ENCODE measurements at places on chromosomes 6 and 20. TPM values are rescaled to one million over a fixed set of nuclear protein-coding genes. Genes with fewer than 3 reads are reported as not detected.

DNA sequence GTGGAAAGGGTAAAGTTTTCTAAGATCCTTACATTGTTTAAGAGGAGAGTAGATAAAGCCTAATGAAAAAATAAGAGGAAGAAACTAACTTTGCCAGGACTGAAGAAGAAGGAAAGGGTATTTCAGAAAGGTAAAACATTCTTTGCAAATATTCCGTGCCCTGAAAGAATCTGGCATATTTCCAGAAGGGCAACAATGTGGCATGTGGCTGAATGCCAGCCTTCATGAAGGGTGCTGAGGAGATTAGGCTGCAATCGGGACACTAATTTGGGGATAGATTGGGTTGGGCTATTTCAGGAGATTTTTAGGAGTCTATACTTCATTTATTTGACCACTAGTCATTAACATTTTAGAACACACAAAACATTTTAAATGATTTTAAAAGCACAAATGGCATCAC lies 16.2 kb upstream of the UFL1 start:
- no peak for DNase-seq
- no peak overlapping the region for H3K4me3 ChIP-seq
- peaks cover under 1% of the 10 kb centered on the region for H3K4me1 ChIP-seq
- H3K27me3 ChIP-seq = no peaks in the 10 kb centered on the region
- H3K36me3 ChIP-seq = peaks cover 2% of the 10 kb centered on the region
- H3K27ac ChIP-seq = no peak overlapping the region

- no peaks in the 10 kb centered on the region for H3K36me3 ChIP-seq
- no peak overlapping the region for H3K27ac ChIP-seq
- H3K4me3 ChIP-seq = no peak overlapping the region
- H3K4me1 ChIP-seq = no peaks in the 10 kb centered on the region
Measured at GRCh38 chr20:14197097-14197496, 140.3 kb downstream of the FLRT3 start.

DNA sequence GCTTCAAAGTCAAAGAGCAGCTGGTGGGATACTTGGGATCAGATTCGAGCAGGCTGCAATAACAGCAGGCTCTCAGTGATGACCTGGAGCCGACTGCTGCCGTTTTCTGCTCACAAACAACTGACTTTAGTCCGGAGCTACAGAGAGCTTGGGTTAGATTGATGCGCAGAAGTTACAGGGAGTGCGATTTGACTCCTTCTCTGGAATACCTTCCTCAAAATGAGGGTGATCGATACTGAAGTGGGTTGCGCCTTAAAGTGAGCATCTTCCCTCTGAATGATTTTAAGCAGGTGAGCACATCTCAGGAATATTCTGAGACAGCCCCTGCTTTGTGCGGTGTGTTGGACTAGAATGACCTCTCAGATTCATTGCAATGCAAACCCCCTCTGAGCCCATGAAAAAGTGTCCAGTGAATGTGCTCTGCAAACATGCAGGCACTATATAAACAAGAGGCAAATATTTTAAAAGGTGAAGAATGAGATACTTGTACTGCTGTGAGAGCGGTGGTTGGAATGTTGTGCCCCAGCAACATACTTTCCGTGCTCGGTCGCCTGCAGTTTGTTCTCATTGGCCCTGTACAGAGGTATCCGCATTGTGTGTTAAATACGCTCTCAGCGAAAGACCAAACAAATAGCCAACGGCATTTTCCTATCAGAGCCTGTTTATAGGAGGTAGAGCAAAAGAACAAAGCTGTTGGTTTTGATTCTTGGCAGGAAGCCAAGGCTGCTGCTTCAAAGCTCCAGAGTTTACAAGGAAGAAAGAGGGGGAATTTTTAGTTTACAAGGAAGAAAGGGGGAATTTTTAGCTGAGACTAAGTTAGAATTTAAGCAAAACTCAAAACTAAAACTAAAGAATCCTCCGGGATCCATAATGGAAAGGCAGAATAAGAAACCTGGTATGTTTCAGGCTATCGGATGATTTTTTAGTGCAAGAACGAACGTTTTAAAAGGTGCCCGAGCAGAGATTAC lies 67.7 kb downstream of the PHACTR2 start:
- H3K27me3 ChIP-seq = no peaks in the 10 kb centered on the region
- peaks cover 10% of the 10 kb centered on the region for H3K36me3 ChIP-seq
- DNase-seq = no peak
- no peak overlapping the region for H3K4me3 ChIP-seq
- H3K4me1 ChIP-seq = no peaks in the 10 kb centered on the region
- no peak overlapping the region for H3K27ac ChIP-seq

GRCh38 chr6:116990679-116991078 lies 113.6 kb downstream of the RFX6 start:
- no peaks in the 10 kb centered on the region for H3K27me3 ChIP-seq
- no peaks in the 10 kb centered on the region for H3K4me1 ChIP-seq
- no peak overlapping the region for H3K27ac ChIP-seq
- no peak overlapping the region for H3K4me3 ChIP-seq

GRCh38 chr6:107192830-107193229 lies 77.5 kb upstream of the BEND3 start:
- peaks cover 3% of the 10 kb centered on the region for H3K36me3 ChIP-seq
- H3K27ac ChIP-seq = no peak overlapping the region

DNA sequence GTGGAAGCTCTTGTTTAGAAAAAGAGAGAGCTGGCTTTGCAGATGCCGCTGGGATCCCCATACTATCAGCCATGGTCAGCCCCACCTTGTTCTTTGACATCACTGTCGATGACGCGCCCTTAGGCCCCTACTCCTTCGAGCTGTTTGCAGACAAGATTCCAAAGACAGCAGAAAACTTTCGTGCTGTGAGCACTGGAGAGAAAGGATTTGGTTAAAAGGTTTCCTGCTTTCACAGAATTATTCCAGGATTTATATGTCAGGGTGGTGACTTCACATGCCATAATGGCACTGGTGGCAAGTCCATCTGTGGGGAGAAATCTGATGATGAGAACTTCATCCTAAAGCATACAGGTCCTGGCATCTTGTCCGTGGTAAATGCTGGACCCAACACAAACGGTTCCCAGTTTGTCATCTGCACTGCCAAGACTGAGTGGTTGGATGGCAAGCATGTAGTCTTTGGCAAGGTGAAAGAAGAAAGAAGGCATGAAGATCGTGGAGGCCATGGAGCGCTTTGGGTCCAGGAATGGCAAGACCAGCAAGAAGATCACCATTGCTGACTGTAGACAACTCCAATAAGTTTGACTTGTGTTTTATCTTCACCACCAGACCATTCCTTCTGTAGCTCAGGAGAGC lies 2.4 kb upstream of the BLCAP start:
- H3K36me3 ChIP-seq = no peaks in the 10 kb centered on the region
- DNase-seq = no peak
- no peaks in the 10 kb centered on the region for H3K27me3 ChIP-seq

COX4I2 gene
- not detected for polyA plus RNA-seq

ELOVL4 gene
- 0.10 TPM for polyA plus RNA-seq

PMEPA1 gene
- polyA plus RNA-seq = 0.86 TPM

SLA2 gene
- polyA plus RNA-seq = 11.9 TPM

Measured in CD4-positive, CD25-positive, alpha-beta regulatory T cell (primary cell).